NCI-H1092 treated with DMSO at 0.1 percent for 48 hours (cell line): ENCODE measurements at places on chromosomes 7 and 10.

DNA sequence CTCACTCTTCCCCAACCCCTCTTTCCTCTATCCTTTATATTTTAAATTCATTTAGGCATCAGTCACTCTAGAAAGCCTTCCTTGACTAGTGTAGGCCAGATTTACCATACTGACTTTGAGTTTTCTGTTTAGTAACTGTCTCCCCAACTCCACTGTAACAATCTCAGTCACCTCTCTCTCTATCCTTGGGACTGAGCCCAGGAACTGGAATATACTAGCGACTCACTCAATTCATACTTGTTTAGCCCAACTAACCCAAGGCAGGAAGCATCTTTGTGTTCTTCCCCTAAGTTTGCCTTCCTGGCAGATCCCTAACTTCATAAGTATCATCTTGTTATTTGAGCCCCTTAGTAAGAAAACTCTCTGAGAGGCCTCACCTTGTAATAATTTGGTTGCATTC lies 19.1 kb downstream of the PLCE1 start:
- no peak for DNase-seq

- no peak for DNase-seq
Measured at GRCh38 chr7:75850235-75850634, 28.6 kb upstream of the RHBDD2 start.

GRCh38 chr7:71615017-71615416 lies 483.1 kb downstream of the GALNT17 start:
- DNase-seq: no peak

DNA sequence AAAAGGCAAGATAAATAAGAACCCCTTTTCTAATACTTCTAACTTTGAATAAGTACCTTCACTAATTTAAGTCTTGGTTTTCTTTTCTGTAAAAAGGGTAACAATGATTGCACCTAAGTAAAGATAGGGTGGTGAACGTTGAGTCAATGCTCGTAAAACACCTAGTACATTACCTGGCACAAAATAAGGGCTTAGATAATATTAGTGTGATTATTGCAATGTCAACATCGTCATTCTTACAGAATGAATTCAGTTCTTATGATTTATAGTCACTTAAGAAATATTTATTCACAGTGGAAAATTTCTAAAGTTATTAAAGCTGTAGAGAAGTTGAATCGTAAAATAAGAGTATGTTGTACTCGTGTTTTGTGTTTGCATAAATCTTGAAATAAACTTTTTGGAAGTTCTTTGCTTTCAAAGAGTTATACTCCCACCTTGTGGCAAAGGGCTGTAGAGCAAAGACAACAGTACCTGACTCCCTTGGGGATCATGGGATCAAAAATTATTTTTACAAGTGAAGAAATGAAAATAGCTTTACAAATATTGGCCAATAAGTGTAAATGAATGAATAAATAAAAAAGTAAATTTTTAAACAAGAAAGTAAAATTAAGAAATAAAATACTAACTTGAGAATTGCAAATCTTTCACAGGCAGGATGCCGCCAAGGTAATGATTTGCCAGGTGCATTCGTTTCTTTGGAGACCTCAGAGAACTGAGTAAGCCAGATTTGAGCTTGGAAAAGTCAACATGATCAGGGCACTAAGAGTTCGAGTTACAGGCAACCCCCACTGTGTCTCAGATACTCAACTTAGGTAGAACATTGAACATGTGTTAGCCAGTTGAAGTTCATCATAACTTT lies 285.8 kb upstream of the CACNA2D1 start:
- peak; percentile 41 for DNase-seq

- no peak for DNase-seq
Measured at GRCh38 chr7:22433710-22434460, 66.1 kb downstream of the STEAP1B start.

- no peak for DNase-seq
Measured at GRCh38 chr10:71235808-71236207, 23.4 kb downstream of the UNC5B start.

DNA sequence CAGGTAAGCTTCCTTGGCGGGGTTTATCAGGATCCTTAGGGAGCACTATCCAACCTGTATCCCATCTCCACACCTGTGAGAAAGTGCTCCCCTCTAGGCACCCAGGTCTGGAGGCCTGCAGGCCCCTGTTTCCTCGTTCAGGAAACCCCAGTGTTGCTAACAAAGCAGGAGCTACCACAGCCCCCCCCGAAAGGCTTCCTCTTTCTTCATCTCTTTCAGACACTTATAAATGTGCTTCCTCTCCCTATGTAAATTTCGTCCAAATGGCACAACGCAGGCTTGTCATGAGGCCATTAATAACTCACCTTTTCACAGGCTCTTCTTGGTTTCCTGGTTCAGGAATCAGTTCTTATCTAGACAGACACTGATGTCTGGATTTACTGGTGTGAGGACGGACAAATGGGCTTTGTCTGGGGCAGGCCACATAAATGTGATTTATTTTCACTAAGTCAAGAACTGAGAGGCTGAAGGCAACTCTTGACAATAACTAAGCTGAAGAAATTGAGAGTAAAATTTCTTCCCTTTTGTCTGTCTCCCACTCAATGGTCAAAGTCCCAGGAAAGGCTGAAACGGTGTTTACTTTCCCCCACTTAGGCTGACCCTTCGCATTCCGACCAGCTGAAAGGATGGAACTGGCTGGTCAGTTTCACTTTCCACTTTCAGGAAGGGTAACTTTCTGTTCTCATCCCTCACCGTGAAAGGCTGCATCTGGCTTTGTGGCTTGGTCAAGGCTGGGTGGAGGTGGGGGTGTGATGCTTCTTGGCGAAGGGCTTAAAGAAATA lies 46.8 kb downstream of the PIK3AP1 start:
- DNase-seq: no peak

DNA sequence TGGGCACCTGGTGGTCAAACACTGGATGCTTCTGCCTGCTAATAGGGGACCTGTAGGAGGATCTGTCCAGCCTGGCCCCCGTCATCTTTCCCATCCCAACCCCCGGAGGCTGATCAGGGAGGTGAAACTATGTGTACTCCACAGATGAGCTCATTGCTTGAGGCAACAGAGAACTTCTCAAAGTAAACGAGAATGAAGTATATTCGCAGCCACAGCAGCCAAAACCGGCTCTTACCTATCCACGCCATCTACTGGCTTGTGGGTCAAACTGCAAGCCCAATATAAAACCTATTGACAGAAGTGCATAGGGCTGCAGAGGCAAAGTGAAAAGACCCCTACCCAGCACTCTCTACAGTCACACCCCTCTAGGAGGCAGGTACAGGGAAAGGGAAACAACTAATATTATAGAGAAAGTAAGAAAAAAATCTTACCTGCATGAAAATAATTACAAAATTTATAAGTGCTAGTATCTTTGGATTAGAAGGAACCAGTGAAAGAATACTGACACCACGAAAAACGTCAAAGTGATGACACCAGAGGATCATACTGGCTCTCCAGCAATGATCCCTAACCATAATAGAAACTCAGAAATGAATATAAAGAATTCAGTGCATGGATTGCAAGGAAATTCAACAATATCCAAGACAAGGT lies 973.5 kb downstream of the ANKRD7 start:
- peak; percentile 79 for DNase-seq

DNA sequence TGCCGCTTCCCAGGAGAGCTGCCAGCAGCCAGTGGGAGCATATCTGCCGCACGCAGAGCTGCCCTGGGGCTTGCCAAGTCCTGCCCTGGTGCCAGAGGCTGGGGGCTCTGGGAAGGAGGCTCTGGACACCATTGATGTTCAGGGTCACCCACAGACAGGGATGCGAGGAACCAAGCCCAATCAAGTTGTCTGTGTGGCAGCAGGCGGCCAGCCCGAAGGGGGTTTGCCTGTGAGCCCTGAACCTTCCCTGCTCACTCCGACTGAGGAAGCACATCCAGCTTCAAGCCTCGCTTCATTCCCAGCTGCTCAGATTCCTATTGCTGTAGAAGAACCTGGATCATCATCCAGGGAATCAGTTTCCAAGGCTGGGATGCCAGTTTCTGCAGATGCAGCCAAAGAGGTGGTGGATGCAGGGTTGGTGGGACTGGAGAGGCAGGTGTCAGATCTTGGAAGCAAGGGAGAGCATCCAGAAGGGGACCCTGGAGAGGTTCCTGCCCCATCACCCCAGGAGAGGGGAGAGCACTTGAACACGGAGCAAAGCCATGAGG lies 94.6 kb downstream of the TACC2 start:
- DNase-seq: no peak

GRCh38 chr10:126565441-126565840 lies 105.1 kb downstream of the C10orf90 start:
- no peak for DNase-seq

DNA sequence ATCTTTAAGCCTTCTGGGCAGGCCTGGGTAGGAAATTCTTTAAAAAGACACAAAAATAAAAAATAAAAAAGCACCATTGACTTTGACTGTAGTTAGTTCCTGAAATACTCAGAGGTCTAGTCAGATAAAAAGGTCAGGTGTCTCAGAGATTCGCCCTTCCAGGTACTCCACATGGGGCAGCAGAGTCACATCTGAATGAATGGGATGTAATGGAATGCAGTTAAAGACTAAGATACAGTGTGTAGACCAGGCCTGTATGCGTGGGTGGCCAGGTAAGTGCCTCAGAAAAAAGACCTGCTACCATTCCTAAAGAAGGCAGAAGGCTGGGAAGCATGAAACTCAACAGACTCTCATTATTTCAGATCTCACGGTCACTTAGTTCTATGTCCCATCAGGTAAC lies 68.6 kb upstream of the SEM1 start:
- peak; percentile 5 for DNase-seq

- no peak for DNase-seq
Measured at GRCh38 chr10:31186225-31187000, 132.6 kb upstream of the ZEB1 start.

- DNase-seq: no peak
Measured at GRCh38 chr10:50882540-50882983, 2.9 kb downstream of the A1CF start.

GRCh38 chr10:18211862-18212261 lies 71.6 kb downstream of the CACNB2 start:
- DNase-seq: no peak

DNA sequence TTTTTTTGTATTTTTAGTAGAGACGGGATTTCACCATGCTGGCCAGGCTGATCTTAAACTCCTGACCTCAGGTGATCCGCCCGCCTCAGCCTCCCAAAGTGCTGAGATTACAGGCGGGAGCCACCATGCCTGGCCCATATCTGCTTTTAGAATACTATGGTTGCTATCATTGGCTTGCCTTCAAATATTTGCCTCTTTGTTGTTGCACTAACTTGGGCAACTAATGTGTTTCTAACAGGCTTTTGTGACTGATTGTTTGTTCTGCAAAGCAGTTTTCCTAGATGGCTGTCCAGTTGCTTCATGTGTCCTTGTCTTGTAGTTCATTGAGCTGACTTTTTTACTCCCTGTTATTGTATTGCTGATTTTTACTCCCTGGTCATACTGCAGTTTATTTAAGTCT lies 9.7 kb downstream of the VDAC2 start:
- no peak for DNase-seq

GRCh38 chr7:133023370-133024071 lies 58.4 kb downstream of the CHCHD3 start:
- peak; percentile 14 for DNase-seq

GRCh38 chr10:63920926-63921325 lies 399.7 kb downstream of the REEP3 start:
- peak; percentile 5 for DNase-seq

DNA sequence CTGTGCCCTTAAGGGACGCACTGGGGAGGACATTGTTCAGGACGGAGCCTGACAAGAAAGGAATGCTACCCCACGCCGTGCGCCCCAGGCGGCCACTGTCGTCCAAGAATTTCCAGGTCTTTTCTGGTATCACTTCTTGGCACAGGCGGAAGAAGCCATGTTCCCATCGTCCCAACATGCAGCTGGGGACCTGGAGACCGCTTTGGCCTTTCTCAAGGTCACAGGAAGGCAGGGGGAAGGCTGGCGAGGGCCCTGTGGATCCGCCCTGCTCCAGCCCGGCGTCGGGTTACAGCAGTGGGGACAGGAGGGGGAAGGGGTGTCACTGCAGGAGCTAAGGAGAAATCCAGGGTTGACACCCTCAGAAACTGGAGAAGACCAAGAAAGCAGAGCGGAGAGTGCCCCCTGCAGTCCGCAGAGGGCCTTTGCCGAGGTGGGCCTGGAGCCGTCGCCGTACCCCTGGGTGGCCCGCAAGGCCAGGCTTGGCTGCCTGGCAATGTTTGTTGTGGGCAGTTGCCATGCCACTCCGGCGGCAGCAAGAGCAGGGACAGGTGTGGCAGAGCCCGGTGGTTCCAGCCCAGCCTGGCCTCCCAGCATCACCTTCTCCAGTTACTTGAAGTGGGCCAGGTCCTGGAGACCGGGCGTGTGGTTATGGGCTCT lies 104.1 kb downstream of the LHPP start:
- peak; percentile 77 for DNase-seq

- DNase-seq: peak; percentile 5
Measured at GRCh38 chr10:98511876-98512275, 65.1 kb upstream of the HPS1 start.

- no peak for DNase-seq
Measured at GRCh38 chr10:25059990-25060389, 43.6 kb downstream of the THNSL1 start.

GRCh38 chr7:156155988-156156733 lies 343.9 kb upstream of the SHH start:
- DNase-seq: peak; percentile 37

GRCh38 chr10:1299041-1299726 lies 243.0 kb downstream of the WDR37 start:
- DNase-seq: no peak

GRCh38 chr10:129760416-129760815 lies 203.7 kb downstream of the EBF3 start:
- DNase-seq: no peak

DNA sequence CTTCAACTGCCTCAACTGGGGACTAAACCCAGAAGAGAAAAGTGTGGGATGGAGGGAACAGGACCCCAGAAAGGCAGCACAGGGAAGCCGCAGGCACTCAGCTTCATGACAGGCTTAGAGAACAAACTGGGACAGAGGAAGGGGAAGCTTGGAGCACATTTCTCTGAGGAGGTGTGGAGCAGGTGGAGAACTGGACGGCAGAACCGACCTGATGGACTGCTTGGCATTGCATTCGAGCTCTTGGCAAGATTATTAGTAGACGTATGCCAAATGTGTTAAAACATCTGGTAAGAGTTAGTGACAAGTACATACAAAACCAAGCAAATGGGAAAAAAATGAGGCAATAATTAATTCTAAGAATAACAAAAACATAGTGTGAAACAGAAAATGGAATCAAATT lies 335.7 kb downstream of the SFMBT2 start:
- DNase-seq: no peak

DNA sequence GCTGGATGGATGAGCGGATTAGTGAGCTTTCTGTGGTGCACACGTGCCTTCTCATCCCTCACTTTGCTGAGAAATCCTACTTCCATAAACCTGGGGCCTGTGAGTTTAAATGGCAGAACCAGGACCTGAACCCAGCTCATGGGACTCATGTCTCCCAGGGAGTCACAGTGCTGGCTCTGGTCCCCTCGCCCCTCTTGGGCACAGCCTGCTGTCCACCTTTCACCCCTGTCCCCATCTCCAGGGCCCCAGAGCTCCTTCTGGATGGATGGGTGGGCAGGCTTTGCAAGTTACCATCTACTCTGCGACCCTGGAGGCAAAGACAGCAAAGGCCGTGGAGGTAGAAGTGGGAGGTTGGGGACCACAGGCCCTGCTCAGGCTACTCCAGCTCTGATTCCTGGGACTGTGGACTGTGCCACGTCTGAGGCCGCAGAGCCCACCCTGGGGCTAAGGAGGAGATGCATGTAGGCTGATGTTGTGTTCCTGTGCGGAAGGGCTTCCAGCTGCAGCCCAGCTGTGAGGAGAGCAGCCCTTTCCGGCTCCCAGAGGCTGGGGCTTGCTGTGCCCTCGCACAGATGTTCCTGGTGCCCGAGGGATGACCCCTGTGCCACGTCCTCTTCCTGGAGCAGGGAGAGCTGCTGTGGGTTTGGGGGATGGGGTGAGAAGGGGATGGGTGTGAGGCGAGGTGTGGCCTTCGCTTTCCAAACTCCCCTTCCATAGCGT lies 40.3 kb downstream of the PRF1 start:
- DNase-seq: no peak
